ENCODE measurements at places on chromosomes 3 and 15. TPM values are rescaled to one million over a fixed set of nuclear protein-coding genes. Genes with fewer than 3 reads are reported as not detected.
A peak's percentile ranks its signal among the peaks of the same experiment; 100 is the strongest.

FBXO40 gene
- 72.1 TPM for polyA plus RNA-seq

HCLS1 gene
- 12.3 TPM for polyA plus RNA-seq

C3orf33 gene
- 6.0 TPM for polyA plus RNA-seq

TGM5 gene
- polyA plus RNA-seq, result 0.02 TPM

SENP8 gene
- polyA plus RNA-seq, result 3.6 TPM

PLA2G4E gene
- polyA plus RNA-seq, result 0.07 TPM

DNA sequence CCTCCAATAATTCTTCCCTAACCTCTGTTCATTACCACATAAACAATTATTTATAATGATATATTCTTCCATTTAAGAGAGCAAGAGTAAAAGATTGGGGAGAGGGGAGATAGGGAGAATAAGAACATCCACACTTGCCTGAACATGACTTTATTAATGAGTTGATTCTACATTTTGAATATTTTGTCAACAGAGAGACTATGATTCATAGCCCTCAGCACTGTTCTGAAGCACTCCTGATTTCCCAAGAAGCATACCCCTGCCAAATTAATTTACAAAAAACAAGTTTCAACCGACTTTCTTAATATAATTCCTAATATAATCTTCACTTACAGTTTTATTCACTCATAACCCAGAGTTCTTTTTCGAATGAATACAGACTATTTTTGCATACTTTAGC lies 828.8 kb downstream of the ROBO2 start:
- no peak for DNase-seq

GRCh38 chr15:61500951-61501620 lies 272.0 kb upstream of the RORA start:
- DNase-seq, result no peak

GRCh38 chr3:138417559-138417982 lies 16.8 kb upstream of the ESYT3 start:
- peak; percentile 88 for DNase-seq

DNA sequence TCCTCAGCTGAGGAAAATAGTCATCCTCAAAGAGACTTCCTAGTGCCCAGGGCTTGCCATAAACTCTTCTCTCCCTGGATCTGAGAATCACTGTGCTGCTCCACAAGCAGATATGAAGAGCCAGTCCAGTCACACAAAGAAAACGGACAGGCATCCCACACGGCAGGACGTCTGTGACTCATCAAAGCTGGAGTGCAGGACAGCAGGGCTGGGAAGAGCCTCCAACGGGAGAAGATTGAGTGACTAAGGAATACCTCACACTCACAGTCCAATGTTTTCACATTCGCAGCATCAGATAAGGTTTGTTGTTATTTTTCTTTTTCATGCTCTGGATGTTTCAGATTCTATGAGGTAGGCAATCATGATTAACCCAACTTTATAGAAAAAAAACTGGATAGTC lies 57.8 kb downstream of the NEK10 start:
- no peak for DNase-seq

DNA sequence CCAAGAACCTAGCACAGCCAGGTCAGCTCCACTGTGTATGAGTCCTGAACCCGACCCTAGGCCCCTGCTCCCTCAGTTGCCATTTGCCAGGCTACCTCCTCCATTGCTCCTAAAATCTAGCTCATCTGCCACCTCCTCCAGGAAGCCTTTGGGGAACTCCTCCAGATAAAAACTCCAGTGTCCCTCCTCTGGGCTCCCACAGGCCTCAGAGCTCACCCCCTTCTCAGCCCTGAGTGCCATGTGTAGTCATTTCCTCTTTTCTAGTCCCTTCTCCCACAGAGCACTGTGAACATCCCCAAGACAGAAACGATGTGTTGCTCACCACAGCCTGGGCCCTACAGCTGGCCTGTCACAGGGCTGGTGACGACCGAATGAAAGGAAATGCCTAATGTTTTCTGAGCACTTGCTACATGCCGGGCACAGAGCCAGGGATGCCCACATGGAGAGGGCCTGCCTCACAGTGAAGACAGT lies 61.0 kb downstream of the IQSEC1 start:
- DNase-seq, result peak; percentile 89

DNA sequence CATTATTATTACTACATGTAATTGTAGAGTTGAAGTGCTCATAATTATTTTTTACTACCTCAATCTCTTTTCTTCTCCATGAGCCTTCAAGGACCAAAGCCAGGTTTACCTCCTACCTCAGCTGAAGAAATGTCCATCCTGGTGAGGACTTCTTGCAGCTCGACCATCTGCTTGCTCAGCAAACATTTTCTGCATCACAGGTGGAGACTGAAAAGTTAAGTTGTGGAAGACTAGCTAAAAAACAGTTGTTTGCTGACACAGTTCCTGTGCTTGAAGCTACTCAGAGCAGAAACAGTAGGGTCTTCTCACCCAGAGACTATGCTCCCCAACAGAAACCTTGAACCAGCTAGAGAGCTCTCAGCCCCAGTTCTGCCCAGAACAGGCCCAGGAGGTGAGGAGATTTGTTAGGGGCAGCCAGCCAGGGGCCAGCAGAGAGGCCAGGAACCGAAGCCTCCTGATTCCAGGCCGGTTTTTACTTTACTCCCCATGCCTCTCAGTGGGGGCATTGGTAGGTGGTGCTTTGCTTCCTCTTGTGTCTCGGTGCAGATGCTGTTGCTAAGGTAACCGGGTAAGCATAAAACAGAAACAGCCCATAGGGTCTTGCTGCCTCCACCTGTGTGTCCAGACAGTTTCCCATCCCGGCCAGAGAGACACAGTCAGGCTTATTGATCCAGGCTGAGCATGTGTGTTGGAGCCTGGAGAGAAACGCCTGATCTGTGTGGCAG lies 54.9 kb downstream of the CCNL1 start:
- no peak for DNase-seq

DNA sequence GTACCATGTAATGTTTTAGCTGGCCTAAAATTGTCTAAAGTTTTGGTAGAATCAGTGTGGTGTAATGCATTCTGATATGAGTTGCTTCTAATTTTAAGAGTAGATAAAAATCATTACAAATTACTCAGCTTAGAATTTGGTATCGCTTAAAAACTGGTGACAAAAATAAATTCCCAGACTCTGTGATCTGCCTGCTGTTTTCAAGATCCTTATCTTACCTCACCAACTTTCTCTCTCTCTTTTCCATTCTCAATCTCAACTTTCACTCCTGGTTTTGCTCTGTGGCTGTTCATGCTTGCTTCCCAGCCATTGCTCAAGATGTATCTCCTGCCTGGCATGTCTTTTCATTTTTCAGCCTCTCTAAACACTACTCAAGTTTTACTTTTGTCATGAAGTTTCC lies 45.7 kb downstream of the TCF12 start:
- no peak for DNase-seq

DNA sequence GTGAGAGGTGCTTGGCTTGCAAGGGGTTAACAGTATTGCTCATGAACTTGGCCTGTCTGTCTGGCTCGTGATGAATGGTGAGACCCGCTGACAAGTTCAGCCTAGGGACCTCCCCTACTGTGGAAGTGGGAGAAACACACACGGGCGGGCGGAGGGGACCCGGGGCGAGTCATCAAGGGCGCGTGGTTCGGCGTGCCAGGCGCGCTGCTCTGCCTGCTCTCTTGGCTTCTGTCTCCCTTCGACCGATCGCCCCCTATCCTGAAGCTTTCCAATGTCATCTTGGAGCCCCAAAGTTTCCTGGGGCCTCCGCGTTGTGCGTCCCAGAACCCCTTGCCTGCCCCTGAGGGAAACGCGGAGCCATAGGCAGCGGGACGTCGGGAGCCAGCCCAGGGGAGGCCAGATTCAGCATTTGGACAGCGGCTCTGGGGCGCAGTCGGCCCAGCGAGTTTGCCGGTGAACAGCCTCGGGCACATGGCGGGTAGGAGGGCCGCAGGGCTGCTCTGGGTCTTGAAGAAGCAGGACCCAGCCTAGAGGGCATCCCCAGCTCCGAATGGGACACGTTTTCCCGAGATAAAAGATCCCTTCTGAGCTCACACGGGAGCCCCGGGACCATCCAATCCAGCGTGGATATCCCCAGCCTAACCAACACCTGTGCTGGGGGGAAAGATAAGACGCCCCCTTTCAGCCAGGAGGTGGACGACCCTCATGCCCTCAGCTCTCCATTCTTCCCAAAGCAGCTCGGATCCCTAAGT lies 27.0 kb upstream of the POLG start:
- DNase-seq, result peak; percentile 70

DNA sequence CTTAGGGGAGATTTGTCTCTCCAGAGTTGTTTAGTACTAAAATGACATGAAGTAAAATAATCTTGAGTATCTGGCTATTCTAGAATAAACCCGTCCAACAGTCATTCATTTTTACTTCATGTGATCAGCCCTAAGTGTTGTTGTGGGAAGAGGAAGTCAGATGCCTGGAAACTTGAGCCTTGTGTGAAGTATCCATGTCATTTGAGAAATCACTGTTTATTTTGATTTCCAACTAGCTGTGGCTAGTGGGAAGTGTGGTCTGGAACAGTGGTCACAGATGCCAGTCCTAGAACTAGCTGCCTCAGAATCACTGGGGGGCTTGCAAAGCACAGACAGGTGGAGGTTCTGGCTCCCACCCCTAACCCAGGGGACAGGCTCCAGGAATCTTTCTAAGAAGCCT lies 77.7 kb upstream of the LIMD1 start:
- no peak for DNase-seq

DNA sequence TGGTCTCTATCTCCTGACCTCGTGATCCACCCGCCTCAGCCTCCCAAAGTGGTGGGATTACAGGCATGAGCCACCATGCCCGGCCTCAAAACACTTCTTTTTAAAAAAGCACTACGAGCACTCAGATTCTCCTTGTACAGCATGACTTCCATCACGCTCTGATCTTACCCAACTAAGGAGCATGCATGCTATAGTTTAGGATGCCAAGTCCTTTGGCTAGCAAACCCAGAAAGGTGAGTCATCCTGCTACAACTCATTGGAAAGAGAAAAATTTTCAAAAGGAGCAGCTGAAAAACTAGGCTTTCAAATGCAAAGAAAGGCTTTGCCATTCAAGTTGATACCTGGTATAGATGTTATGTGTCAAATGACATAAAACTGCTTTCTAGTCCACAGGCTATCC lies 70.3 kb upstream of the PRICKLE2 start:
- DNase-seq, result no peak

GRCh38 chr3:197454014-197454413 lies 101.8 kb downstream of the BDH1 start:
- DNase-seq, result no peak

DNA sequence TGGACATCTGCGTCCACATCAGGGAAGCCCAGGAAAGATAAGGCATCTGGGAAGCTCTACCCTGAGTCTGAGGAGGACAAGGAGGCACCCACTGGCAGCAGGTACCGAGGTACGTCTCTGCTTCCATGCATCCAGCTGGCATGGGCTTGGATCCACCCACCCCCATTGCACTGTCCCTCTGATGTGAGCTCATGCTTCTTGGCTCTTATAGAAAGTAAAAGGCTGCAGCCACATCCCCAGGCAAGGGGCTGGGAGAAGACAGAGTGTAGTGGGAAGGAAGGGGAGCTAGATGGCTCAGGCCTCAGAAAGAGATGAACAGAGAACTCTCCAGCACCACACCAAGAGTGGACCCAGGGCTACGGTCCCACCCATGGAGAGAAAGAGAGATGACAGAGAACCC lies 18.2 kb downstream of the PTH1R start:
- peak; percentile 10 for DNase-seq
